Bladder microvascular endothelial cell (primary cell): ENCODE measurements at places on chromosomes 7 and 10. TPM values are rescaled to one million over a fixed set of nuclear protein-coding genes. Genes with fewer than 3 reads are reported as not detected.

VENTX gene
- not detected in 2 replicates for total RNA-seq

OR2A42 gene
- total RNA-seq, result not detected in 2 replicates

OPN4 gene
- not detected in 2 replicates for total RNA-seq

ZNF3 gene
- 17.8 and 35.7 TPM in 2 replicates for total RNA-seq

PVRIG gene
- not detected in 2 replicates for total RNA-seq

NKX2-3 gene
- under 0.01 TPM in 1 of 2 replicates, not detected in the other for total RNA-seq

AGAP6 gene
- 1.1 and 4.0 TPM in 2 replicates for total RNA-seq

KLF14 gene
- total RNA-seq, result not detected in 2 replicates

SFR1 gene
- total RNA-seq, result 5.0 and 6.0 TPM in 2 replicates

PNLIPRP1 gene
- not detected in 2 replicates for total RNA-seq

PILRA gene
- 0.06 and 0.16 TPM in 2 replicates for total RNA-seq

OR2A5 gene
- total RNA-seq, result not detected in 2 replicates

TEX47 gene
- total RNA-seq, result not detected in 2 replicates

SORCS3 gene
- total RNA-seq, result not detected in 2 replicates

POLR2J3 gene
- total RNA-seq, result 10.5 and 104 TPM in 2 replicates

ZNF804B gene
- not detected in 2 replicates for total RNA-seq

TMEM168 gene
- 13.0 and 46.6 TPM in 2 replicates for total RNA-seq

ABCA13 gene
- under 0.01 TPM in 1 of 2 replicates, not detected in the other for total RNA-seq

ZNF438 gene
- total RNA-seq, result 2.4 and 5.2 TPM in 2 replicates

FAM25G gene
- not detected in 2 replicates for total RNA-seq

NPFFR1 gene
- total RNA-seq, result not detected in 2 replicates

THAP5 gene
- total RNA-seq, result 6.8 and 11.8 TPM in 2 replicates

LIPF gene
- total RNA-seq, result not detected in 2 replicates

HABP2 gene
- total RNA-seq, result under 0.01 TPM in 1 of 2 replicates, not detected in the other

TFR2 gene
- total RNA-seq, result under 0.01 and 0.57 TPM in 2 replicates

HPSE2 gene
- total RNA-seq, result not detected in 2 replicates

CRHR2 gene
- total RNA-seq, result not detected in 2 replicates

WDFY4 gene
- 1.5 TPM in 1 of 2 replicates, not detected in the other for total RNA-seq

LMTK2 gene
- total RNA-seq, result 5.2 and 11.5 TPM in 2 replicates

ITPRID1 gene
- total RNA-seq, result not detected in 2 replicates

HSPA12A gene
- 0.16 and 1.5 TPM in 2 replicates for total RNA-seq

SPDYE8 gene
- not detected in 2 replicates for total RNA-seq

SSBP1 gene
- total RNA-seq, result 130 and 147 TPM in 2 replicates

ZNF365 gene
- 0.25 TPM in 1 of 2 replicates, not detected in the other for total RNA-seq

GDF2 gene
- not detected in 2 replicates for total RNA-seq

PCLO gene
- 0.32 and 4.5 TPM in 2 replicates for total RNA-seq

BPGM gene
- 15.2 and 20.1 TPM in 2 replicates for total RNA-seq

SMKR1 gene
- 0.16 and 0.38 TPM in 2 replicates for total RNA-seq

HMX3 gene
- 0.16 TPM in 1 of 2 replicates, not detected in the other for total RNA-seq

MYH16 gene
- 0.13 and 0.16 TPM in 2 replicates for total RNA-seq

AGR2 gene
- total RNA-seq, result not detected in 2 replicates

AKR1B15 gene
- not detected in 2 replicates for total RNA-seq

MCU gene
- total RNA-seq, result 18.1 and 45.6 TPM in 2 replicates

EMX2 gene
- not detected in 2 replicates for total RNA-seq

ASB15 gene
- not detected in 2 replicates for total RNA-seq

DDC gene
- not detected in 2 replicates for total RNA-seq

ZNF212 gene
- 2.9 and 4.5 TPM in 2 replicates for total RNA-seq

IDI2 gene
- total RNA-seq, result not detected in 2 replicates

PAOX gene
- total RNA-seq, result 6.0 and 6.9 TPM in 2 replicates

GNGT1 gene
- total RNA-seq, result not detected in 2 replicates

TET1 gene
- 0.16 and 0.69 TPM in 2 replicates for total RNA-seq

ADAM22 gene
- 0.16 and 0.57 TPM in 2 replicates for total RNA-seq

CDK6 gene
- 23.5 and 81.1 TPM in 2 replicates for total RNA-seq

RELN gene
- 8.1 and 899 TPM in 2 replicates for total RNA-seq

STOX1 gene
- total RNA-seq, result 0.19 and 0.32 TPM in 2 replicates

SLC18A3 gene
- not detected in 2 replicates for total RNA-seq

TSPAN13 gene
- total RNA-seq, result 44.4 and 60.0 TPM in 2 replicates

FAM131B gene
- 0.44 and 0.49 TPM in 2 replicates for total RNA-seq
